GM23338 (cell line): ENCODE measurements at places on chromosomes 3 and 15. TPM values are rescaled to one million over a fixed set of nuclear protein-coding genes. Genes with fewer than 3 reads are reported as not detected.
A peak's percentile ranks its signal among the peaks of the same experiment; 100 is the strongest.

DNA sequence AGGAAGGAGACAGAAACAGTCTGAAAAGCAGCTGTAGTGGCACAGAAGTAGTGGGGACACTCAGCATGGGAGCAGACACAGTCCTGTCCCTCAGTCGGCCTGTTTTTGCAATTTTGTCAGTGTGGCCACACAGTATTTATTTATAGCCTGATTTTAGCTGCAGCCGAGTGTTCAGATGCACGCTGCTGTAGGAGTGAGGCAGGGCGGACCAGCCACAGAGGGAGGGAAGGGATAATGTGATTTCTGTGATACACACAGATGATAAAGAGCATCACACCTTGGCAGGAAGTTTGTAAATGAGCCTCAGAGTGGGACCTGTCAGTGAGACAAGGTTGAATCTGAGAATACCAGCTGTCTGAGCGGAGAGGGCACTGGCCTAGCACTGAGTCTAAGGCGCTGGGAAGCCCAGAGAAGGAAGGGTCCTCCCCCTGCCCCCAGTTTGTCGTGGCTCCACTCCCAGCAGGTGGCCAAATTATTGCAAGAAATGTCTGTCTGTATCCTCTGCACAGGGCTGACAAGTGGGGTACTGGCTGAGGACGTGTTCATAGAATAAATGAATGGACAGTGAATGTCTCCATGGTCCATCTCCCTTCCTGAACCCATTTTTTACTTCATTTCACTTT is 3.8 kb downstream of the PSTPIP1 start:
- no peaks in the 10 kb centered on the region for H3K36me3 ChIP-seq
- H3K4me1 ChIP-seq, result no peaks in the 10 kb centered on the region
- H3K27ac ChIP-seq, result no peak overlapping the region
- no peak for DNase-seq
- H3K27me3 ChIP-seq, result no peaks in the 10 kb centered on the region

DNA sequence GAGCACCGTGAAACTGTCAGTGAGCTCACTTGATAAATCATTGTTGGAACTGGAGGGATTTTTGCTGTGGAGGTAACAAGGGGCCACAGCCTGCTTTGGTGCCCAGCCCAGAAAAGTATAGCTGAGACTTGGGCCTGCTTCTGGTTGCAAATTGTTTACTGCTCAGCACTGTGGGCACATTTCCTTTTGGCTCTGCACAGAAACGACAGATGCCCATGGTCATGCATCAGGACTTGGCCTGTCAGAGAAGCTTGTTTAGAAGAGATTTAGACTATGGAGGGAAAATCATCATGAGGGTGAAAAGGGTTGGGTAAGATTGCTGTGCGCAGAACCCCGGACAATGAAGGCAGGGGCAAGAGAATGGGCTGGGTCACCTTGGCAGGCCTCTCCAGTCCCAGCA is 286.1 kb upstream of the CTNNB1 start:
- H3K4me3 ChIP-seq, result no peak overlapping the region
- no peak overlapping the region for H3K27ac ChIP-seq
- no peaks in the 10 kb centered on the region for H3K36me3 ChIP-seq
- no peaks in the 10 kb centered on the region for H3K4me1 ChIP-seq

DNA sequence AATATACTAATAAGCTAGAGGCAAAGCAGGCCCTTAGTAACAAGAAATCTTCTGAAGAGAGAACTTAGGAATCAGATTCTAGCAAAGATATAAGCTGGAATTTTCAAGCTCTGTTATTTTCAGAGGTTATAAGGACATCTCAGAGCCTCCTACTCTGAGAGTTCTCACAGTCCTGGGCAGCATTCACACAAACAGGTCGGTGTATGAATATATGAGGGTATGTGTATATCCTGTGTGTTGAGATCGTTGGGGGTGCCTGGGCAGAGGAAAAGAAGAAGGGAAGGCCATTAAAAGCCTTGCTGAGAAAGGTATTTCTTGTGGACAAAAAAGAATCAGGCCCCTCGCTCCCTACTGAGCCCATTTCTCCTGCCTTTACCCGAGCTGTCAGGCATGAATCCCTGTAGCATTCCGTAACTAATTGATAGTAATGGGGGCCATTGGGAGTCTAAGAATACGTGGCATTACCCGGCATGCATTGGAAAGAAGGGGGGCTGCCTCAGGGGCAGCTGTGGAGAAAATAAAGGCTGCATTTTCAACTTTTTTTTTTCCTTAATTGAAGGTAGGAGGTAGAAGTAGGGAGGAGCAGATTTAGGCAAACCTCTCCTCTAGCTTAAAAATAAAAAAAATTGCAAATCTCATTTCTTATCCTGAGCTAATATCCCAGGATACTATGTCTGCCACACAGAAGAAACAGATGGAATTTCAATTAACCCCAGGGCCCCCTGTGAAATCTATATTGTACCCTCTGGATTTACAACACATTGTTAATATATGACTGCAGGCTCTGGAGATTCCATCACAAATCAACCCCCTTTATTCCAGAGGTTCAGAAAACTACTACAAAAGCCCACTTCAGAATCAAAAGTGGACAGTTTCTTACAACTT is 103.8 kb downstream of the GTPBP8 start:
- no peak overlapping the region for H3K4me3 ChIP-seq
- no peaks in the 10 kb centered on the region for H3K27me3 ChIP-seq
- no peaks in the 10 kb centered on the region for H3K36me3 ChIP-seq
- H3K4me1 ChIP-seq, result peaks cover 8% of the 10 kb centered on the region; the same call in 1 of the 2 replicates

The STRA6 gene
- 9.9 and 14.1 TPM in 2 replicates for total RNA-seq

The DNAJB11 gene
- total RNA-seq, result 72.5 and 72.6 TPM in 2 replicates

DNA sequence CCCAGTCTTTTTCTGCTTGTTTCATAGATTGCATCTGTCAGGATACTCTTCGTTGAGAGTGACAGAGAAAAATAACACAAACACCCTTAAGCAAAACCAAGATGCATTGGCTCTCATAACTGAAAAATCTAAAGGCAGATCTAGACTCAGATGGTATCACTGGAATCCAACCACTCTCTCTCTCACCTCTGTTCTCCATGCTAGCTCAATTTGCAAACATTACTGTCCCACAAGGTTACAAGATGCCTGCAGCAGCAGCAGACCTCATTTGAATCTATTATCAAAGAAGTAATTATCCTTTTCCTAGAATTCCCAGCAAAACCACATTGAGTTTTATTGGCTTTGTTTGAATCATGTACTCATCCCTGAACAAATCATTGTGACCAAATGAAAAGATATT is 19.1 kb upstream of the PCOLCE2 start:
- no peaks in the 10 kb centered on the region for H3K27me3 ChIP-seq
- H3K36me3 ChIP-seq, result no peaks in the 10 kb centered on the region
- H3K27ac ChIP-seq, result no peak overlapping the region
- no peak for DNase-seq

DNA sequence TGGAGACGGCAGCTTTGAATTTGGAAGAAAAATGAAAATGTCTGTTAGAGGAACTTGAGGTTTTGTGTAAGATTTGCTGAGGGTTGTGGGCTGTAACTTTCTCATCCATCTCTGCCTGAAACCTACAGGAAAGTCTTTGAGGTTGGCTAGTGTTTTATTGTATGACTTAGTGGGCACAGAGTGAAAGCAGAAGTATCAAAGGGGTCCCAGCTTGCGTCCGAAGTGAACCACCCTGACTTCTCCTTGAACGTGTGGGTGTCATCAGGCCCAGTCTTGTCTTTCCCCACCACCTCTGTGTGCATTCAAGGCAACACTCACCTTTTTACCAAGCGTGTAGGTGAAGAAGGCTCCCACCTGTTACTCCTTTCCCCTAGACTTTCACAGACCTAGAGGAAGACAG is 682.1 kb upstream of the CFAP20DC start:
- no peaks in the 10 kb centered on the region for H3K27me3 ChIP-seq

DNA sequence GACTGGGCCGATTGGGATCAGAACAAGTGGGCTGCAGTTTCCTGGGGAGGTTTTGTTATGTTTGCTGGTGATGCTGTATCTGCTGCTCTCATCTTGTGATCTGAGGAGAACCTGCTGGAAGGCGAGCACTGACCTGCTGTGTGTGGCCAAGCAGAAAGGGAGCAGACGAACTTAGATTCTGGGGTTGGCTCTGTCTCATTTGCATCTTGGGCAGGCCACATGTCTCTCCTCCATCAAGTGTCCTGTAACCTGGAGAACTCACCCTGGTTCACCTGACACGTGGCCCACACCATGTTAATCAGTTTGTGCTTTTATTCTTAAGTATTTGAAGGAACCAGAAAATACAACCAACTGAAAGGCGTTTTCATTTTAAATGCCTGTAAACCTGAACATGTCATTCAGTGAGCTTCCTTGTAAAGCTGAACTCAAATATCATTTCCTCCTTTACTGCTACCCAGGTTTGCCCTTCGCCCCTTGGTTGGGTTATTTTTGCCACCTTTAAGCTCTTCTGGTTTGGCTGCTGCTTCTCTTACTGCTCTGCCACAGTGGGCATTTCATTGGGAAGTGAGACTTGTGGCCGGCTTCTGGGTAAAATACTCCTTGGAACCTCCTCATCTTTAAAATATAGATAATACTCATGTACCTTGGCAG is 33.5 kb upstream of the TRAK1 start:
- no peaks in the 10 kb centered on the region for H3K27me3 ChIP-seq
- H3K4me3 ChIP-seq, result no peak overlapping the region
- no peak for DNase-seq
- peak overlapping the region; percentile 61; the same call in 1 of the 2 replicates for H3K27ac ChIP-seq
- H3K4me1 ChIP-seq, result peaks cover 54% of the 10 kb centered on the region

The STRIT1 gene
- total RNA-seq, result 1.6 TPM in 1 of 2 replicates, not detected in the other

The ACTC1 gene
- 18.6 and 26.2 TPM in 2 replicates for total RNA-seq

- H3K4me3 ChIP-seq, result no peak overlapping the region
- DNase-seq, result peak; percentile 74
- no peak overlapping the region for H3K27ac ChIP-seq
- H3K36me3 ChIP-seq, result no peaks in the 10 kb centered on the region
- H3K27me3 ChIP-seq, result no peaks in the 10 kb centered on the region
Observed at GRCh38 chr3:19173945-19174344, 25.6 kb downstream of the KCNH8 start.

- peak overlapping the region; percentile 85 for H3K27ac ChIP-seq
- 0 out of 2 replicates have a peak overlapping the region, but pooled peaks have one; percentile 3 for H3K4me3 ChIP-seq
- no peaks in the 10 kb centered on the region for H3K36me3 ChIP-seq
- DNase-seq, result peak; percentile 95
- no peaks in the 10 kb centered on the region for H3K27me3 ChIP-seq
- peaks cover 49% of the 10 kb centered on the region for H3K4me1 ChIP-seq
Observed at GRCh38 chr15:66404532-66404931, 17.8 kb downstream of the MAP2K1 start.

- no peak for DNase-seq
- no peaks in the 10 kb centered on the region for H3K4me1 ChIP-seq
Observed at GRCh38 chr3:32996048-32996754, 44.8 kb downstream of the CCR4 start.

The PLA2G4D gene
- 0.07 TPM in 1 of 2 replicates, not detected in the other for total RNA-seq

- no peak overlapping the region for H3K27ac ChIP-seq
- DNase-seq, result no peak
- no peaks in the 10 kb centered on the region for H3K36me3 ChIP-seq
- no peak overlapping the region for H3K4me3 ChIP-seq
Observed at GRCh38 chr3:73148206-73148605, 86.7 kb downstream of the EBLN2 start.

The NBEAL2 gene
- total RNA-seq, result 66.1 and 79.9 TPM in 2 replicates

The TRPM1 gene
- not detected in 2 replicates for total RNA-seq

DNA sequence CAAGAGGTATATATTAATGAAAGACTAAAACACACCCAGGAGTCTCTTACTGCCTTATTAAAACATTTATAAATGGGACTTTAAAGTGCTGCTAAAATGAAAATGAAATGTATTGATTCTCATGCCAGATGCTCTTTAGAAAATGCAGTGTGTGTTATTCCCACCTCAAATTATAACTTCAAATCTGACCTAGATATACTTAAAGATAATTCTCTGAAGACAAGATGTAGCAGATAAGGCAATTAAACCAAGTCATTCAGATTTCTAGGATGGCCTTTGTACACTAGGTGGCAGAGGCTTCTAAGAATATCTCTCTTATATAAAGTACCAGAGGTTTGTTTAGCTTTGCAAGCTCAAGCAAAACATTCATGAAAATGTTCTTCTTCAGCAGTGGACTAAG is 26.9 kb upstream of the GOLGA8B start:
- no peaks in the 10 kb centered on the region for H3K36me3 ChIP-seq
- DNase-seq, result peak; percentile 52

DNA sequence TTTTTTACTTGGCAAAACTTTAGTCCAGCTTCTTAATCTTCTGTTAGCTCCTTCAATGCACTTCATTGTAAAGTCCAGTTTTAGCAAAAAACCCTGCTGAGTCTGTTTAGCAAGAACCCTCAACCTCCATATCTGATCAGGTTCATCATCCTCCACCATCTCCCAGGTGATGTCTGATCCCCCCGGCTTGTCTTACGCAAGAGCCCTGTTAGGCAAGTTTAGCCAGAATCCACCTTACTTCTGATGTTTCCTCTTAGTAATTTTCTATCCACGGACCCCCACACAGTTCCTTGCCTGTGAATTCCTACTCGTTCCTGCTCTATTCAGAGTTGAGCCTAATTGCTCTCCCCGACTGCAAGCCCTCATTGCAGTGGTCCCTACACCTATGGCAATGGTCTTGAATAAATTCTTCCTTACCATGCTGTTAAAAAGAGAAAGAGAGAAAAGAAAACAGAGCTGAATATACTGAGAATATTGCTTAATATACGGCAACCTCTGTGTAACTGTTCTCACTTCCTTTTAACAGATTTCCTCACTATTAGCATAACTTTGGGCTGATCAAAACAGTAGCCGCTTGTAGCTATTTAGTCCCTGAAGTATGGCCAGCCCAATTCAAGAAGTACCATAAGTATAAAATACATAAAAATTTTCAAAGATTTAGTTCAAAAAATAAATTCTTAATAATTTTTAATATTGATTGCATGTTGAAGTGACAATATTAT is 78.7 kb upstream of the MME start:
- no peak for DNase-seq
- no peak overlapping the region for H3K4me3 ChIP-seq
- no peak overlapping the region for H3K27ac ChIP-seq
- no peaks in the 10 kb centered on the region for H3K27me3 ChIP-seq

DNA sequence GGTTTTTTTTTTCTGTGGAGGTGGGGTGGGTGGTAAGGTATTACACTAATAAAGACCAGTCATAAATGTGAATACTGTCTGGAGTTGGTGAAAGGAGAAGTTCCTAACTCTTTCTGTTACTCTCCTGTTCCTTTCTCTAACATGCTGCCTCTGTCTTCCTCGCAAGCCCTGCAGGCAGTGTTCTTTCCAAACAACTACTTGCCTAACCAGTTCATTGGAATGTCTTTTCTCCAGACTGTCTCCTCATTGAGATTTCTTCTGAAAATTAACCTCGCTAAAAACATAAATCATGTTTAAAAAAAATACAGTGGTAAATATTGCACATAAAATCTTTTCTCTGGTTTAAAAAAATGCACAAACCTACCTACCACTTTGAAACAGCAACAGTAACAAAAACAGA is 135.2 kb downstream of the TP63 start:
- no peak overlapping the region for H3K4me3 ChIP-seq
- DNase-seq, result peak; percentile 61
- H3K27ac ChIP-seq, result no peak overlapping the region
- no peaks in the 10 kb centered on the region for H3K36me3 ChIP-seq

DNA sequence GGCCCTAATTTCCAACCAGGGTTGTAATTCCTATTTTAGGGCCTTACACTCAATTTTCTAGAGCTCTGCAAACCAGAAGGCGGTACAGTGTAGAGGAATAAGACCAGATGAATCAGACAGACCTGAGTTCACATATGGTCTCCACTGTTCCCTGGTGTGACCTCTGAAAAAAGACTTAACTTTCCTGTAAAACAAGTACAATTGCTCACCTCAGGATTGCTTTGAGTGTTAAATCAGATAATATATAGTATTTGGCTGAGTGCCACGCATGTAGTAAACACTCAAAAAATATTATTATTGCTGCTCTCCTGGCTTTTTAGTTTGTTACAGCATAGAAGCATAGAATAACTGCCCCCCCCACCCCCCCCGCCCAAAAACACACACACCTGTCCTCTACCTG is 51.0 kb upstream of the STT3B start:
- H3K27ac ChIP-seq, result no peak overlapping the region
- H3K4me3 ChIP-seq, result no peak overlapping the region
- H3K27me3 ChIP-seq, result no peaks in the 10 kb centered on the region
- no peaks in the 10 kb centered on the region for H3K36me3 ChIP-seq
